ENCODE measurements at places on chromosomes 4 and X. TPM values are rescaled to one million over a fixed set of nuclear protein-coding genes. Genes with fewer than 3 reads are reported as not detected.

GRCh38 chr4:18042754-18043153, 21.2 kb upstream of the LCORL start:
- DNase-seq, result no peak

GRCh38 chrX:46587753-46588171, 14.2 kb downstream of the CHST7 start:
- peak; percentile 57 for DNase-seq

- DNase-seq, result no peak
Observed at GRCh38 chrX:10095698-10096432, 60.9 kb upstream of the CLCN4 start.

- DNase-seq, result no peak
Observed at GRCh38 chrX:72479324-72480274, 93.0 kb downstream of the HDAC8 start.

- no peak for DNase-seq
Observed at GRCh38 chrX:7330556-7330955, 182.6 kb upstream of the PUDP start.

- DNase-seq, result no peak
Observed at GRCh38 chrX:83319023-83319422, 189.1 kb upstream of the POU3F4 start.

DNA sequence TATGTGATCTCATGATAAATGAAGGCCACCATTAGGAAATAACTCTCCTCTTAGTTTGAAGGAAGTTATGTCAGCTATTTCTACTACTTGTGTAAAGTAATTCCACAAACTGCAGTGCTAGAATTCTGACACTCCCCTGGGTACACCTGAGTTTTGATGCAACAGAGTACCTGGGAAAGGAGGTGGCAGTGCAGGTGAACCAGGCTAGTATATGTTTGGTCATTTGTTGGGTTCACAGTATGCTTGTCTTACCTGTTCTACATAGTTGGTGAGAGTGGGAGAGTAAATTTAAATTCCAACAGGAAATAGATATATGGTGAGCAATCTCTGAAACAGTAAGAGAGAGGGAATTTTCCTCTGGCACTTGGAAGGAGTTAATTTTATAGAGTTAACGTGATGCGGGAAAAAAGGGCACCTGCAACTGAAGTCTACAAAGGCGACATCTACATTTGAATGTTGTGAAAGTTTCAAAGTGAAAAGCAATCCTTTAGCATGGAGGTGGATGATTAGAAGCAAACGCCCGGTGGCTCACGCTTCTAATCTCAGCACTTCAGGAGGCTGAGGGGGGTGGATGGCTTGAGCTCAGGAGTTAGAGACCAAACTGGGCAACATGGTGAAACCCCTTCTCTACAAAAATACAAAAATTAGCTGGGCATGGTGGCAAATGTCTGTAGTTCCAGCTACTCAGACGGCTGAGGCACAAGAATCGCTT, 8.3 kb upstream of the SLC10A6 start:
- DNase-seq, result no peak

- no peak for DNase-seq
Observed at GRCh38 chr4:11615601-11616000, 186.9 kb upstream of the HS3ST1 start.

- no peak for DNase-seq
Observed at GRCh38 chr4:1772853-1773538, 20.1 kb upstream of the FGFR3 start.

DNA sequence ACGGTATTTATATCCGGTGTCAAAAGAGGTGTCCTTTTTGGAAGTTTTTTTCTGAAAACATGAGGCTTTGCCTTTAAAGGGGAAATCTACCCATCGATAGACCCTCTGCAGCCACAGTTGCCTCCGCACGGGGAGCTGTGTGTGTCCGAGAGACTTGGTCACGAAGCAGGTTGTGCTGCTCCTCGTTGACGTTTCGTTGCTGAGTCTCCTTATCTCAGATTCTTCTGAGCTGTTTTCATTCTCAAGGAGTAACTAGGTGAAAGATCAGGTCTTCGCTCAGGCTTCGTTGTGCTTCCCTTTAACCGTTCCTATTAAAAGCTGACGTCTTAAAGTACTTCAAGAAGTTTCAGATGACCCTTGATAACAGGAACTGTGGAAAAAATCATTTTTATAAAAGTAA, 23.8 kb downstream of the TRMT44 start:
- no peak for DNase-seq

- DNase-seq, result no peak
Observed at GRCh38 chr4:63717384-63717783, 691.9 kb downstream of the TECRL start.

GRCh38 chrX:16418650-16419049, 231.3 kb upstream of the S100G start:
- DNase-seq, result no peak

GRCh38 chr4:153518637-153519389, 52.7 kb downstream of the TMEM131L start:
- peak; percentile 83 for DNase-seq

GRCh38 chrX:68823413-68824151, 5.2 kb upstream of the EFNB1 start:
- no peak for DNase-seq

The ARHGAP36 gene
- not detected for total RNA-seq

The ERVMER34-1 gene
- total RNA-seq, result not detected

The USP26 gene
- total RNA-seq, result not detected

The ITM2A gene
- total RNA-seq, result 25.4 TPM

The RBM3 gene
- total RNA-seq, result 320 TPM

The ASB12 gene
- total RNA-seq, result not detected

The RASGEF1B gene
- total RNA-seq, result under 0.01 TPM

The WAS gene
- under 0.01 TPM for total RNA-seq

The WDR45 gene
- total RNA-seq, result 15.9 TPM
